Karpas-422 (cell line): ENCODE measurements at places on chromosomes 16 and 17. TPM values are rescaled to one million over a fixed set of nuclear protein-coding genes. Genes with fewer than 3 reads are reported as not detected.

The NPTX1 gene
- total RNA-seq, result not detected in 2 replicates

DNA sequence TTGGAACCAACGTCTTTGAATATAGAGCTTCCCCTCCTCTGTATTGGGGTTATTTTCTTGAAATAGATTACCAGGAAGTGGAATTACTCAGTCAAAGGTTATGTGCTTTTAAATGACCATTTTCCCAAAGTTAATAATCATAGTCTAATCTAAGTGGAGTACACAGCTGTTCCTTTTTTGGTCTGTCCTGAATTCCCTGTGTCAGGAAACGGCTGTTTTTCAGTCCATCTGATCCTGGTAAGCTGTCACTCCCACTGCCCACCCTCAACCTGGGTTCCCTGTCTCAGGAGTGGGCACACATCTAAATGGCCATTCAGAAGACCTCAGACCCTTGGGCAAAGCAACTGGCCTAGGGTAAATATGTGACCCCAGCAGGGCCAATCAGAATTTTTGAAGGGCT, 57.6 kb upstream of the KSR1 start:
- H3K27me3 ChIP-seq, result no peaks in the 10 kb centered on the region
- H3K27ac ChIP-seq, result no peak overlapping the region
- H3K4me1 ChIP-seq, result no peaks in the 10 kb centered on the region
- no peaks in the 10 kb centered on the region for H3K36me3 ChIP-seq

GRCh38 chr17:62994931-62995330, 28.9 kb downstream of the TANC2 start:
- no peak overlapping the region for H3K4me3 ChIP-seq
- H3K36me3 ChIP-seq, result no peaks in the 10 kb centered on the region
- H3K27ac ChIP-seq, result no peak overlapping the region
- H3K4me1 ChIP-seq, result peaks cover 10% of the 10 kb centered on the region
- H3K27me3 ChIP-seq, result no peaks in the 10 kb centered on the region

DNA sequence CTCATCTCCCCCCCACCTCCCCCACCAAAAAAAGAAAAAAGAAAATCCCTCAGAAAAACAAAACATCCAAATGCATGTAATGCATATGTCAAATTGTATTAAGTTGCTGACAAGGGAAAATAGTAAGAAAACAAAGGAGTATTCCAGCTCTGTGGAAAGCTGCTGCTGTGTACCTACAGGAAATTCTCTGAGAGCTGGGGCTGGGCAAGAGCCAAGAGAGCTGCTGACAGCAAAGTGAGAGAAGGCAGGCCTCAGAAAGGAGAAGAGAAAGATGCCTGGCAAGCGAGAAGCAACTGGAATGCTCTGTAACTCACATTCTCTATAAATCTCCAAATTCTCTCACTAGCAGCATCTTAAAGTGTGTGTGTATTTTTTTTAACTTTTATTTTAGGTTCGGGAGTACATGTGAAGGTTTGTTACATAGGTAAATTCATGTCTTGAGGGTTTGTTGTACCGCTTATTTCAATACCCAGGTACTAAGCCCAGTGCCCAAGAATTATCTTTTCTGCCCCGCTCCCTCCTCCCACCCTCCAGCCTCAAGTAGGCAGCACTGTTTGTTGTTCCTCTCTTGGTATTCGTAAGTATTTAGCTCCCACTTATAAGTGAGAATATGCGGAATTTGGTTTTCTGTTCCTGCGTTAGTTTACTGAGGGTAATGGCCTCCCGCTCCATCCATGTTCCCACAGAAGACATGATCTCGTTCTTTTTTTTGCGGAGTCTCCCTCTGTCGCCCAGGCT, 24.4 kb downstream of the CNTROB start:
- H3K36me3 ChIP-seq, result no peaks in the 10 kb centered on the region
- H3K4me3 ChIP-seq, result no peak overlapping the region
- H3K27ac ChIP-seq, result no peak overlapping the region
- DNase-seq, result no peak
- no peaks in the 10 kb centered on the region for H3K4me1 ChIP-seq
